IgD-negative memory B cell (primary cell): ENCODE measurements at places on chromosomes 5 and 9. TPM values are rescaled to one million over a fixed set of nuclear protein-coding genes. Genes with fewer than 3 reads are reported as not detected.

ZNF454 gene
- not detected for polyA plus RNA-seq

LCN9 gene
- polyA plus RNA-seq, result not detected

ANKRD18A gene
- polyA plus RNA-seq, result not detected

ADAMTS13 gene
- polyA plus RNA-seq, result 0.35 TPM

BARHL1 gene
- polyA plus RNA-seq, result not detected

LCN15 gene
- not detected for polyA plus RNA-seq

CATSPER3 gene
- polyA plus RNA-seq, result not detected

TUSC1 gene
- polyA plus RNA-seq, result 0.84 TPM

FBXW11 gene
- 31.0 TPM for polyA plus RNA-seq
